ENCODE measurements at places on chromosomes 4 and X. TPM values are rescaled to one million over a fixed set of nuclear protein-coding genes. Genes with fewer than 3 reads are reported as not detected.

DNA sequence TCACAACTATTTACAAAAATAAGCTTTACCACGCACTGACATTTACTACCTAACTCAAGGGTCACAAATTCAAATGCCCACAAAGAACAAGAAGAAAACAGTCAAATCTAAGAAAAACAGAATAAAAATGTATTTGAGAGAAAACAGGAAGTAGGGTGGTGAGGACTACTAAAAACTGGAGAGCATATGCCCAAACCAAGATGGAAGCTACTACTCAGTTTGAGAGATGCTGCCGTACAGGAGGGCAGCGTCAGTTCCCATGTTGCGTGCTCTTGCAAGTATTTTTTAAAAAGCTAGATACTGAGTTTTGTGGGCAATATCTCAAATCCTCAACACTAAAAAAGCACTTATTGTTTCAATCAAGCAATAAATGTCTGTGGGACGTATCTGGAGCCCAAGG, 16.2 kb downstream of the HNRNPD start:
- no peak for DNase-seq

DNA sequence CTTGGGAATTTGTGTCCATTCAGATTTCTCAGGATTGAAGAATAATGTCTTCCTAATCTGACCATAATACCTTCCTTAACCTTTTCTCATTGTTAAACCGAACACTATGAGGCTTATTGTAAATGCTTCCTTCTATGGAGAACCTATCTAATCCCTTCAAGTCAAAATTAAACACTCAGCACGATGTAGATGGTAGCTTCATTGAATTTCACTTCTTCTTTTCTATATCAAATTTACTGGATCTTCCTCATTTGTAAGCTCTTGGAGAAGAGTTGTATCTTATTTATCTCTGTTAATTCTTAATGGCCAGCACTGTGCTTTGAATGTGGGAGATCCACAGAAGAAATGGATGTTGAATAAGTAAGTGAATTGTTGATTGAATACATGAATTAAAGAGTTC, 109.0 kb upstream of the RAPGEF2 start:
- DNase-seq: no peak

GRCh38 chr4:8847331-8847730, 24.3 kb downstream of the HMX1 start:
- DNase-seq: peak; percentile 6

DNA sequence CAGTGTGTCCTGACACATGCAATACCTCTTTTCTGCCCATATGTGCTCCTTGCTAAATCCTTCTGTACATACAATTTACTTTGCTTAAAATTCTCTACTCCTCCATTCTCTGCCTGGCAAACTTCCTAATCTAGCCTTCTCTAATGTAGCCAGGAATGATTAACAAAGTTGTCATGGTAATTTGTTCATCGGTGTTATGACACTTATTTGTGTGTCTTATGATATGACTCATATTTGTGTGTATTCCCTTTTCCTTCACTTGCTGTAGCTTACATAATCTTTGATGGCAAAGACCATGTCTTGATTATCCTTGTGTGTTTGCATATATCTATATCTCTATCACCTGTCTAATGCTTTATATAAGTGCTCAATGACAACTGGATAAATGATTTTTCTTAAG, 133.3 kb downstream of the COL25A1 start:
- no peak for DNase-seq

GRCh38 chrX:129791961-129792570, 12.3 kb downstream of the SASH3 start:
- no peak for DNase-seq

DNA sequence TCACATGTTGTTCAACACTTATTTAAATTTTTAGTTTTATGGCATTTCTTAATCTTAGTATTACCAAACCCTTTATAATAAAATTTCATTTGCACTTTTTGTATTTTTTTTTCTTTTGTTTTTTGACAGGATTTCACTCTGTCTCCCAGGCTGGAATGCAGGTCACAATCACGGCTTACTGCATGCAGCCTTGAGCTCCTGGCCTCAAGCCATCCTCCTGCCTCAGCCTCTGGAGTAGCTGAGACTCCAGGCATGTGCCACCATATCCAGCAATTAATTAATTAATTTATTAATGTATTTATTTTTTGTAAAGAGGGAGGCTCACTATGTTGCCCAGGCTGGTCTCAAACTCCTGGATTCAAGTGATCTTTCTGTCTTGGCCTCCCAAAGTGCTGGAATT, 133.4 kb downstream of the ADGRL3 start:
- no peak for DNase-seq

DNA sequence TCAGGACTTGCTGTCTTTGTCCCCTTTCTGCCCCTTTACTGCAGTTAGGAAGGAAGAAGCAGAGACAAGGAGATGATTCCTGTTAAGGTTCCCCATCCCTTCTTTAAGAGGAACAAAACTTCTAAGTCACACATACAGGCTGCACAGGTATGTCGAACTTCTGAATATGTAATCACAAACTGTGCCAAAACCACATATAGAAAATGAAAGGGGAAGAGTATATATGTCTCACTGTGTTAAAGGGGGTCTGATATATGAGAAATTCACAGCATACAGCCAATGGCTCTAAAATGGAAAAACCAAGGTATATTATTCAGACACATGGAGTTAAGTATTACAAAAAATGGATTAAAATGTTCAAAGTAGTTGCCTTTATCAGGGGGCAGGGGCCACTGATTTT, 11.7 kb downstream of the CFAP97 start:
- DNase-seq: no peak

DNA sequence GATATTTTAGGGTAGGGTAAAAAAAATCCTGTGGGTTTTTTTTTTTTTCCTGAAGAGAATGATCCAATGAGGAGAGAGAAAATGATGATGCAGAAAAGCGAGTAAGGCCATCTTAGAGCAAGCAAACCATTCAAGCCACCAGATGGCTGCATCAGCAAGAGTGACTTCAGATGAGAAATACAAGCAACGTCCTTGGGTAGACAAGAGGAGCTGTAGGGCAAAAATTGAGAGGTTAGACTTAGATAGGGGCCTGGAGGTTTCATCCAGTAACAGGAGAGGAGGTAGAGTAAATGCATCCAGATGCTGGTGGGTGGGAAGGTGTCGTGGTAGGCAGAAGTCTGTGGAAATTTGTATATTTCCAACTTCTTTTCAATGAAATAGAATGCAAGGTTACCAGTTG, 14.6 kb downstream of the FTHL17 start:
- no peak for DNase-seq

The SPARCL1 gene
- total RNA-seq: 97.8 TPM

The GAGE12F gene
- not detected for total RNA-seq

The F8A2 gene
- total RNA-seq: not detected

The SPP1 gene
- total RNA-seq: 3.7 TPM

The APELA gene
- total RNA-seq: not detected

Data from left colon (tissue), 2 donors.